Sciatic nerve (tissue), 2 donors: ENCODE measurements at places on chromosomes 13 and 19. TPM values are rescaled to one million over a fixed set of nuclear protein-coding genes. Genes with fewer than 3 reads are reported as not detected.

DNA sequence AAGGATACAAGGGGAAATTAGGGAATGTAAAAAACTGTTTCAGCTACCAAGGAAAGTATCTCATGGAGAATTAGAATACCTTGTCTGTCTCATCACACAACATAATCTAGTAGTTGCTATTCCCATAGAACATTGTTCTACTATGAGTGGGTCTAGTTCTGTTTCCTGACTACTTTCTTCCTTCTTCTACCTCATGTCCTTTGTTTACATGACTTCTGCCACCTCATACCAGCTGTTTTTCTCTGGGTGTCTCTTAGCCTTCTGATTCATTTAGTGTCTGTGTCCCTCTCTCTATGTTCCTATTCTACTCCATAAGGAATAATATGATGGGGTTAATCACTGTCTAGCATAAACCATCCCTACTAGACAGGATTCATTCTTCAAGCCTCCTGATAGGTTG is 887.3 kb downstream of the DIAPH3 start:
- DNase-seq, result no peak

DNA sequence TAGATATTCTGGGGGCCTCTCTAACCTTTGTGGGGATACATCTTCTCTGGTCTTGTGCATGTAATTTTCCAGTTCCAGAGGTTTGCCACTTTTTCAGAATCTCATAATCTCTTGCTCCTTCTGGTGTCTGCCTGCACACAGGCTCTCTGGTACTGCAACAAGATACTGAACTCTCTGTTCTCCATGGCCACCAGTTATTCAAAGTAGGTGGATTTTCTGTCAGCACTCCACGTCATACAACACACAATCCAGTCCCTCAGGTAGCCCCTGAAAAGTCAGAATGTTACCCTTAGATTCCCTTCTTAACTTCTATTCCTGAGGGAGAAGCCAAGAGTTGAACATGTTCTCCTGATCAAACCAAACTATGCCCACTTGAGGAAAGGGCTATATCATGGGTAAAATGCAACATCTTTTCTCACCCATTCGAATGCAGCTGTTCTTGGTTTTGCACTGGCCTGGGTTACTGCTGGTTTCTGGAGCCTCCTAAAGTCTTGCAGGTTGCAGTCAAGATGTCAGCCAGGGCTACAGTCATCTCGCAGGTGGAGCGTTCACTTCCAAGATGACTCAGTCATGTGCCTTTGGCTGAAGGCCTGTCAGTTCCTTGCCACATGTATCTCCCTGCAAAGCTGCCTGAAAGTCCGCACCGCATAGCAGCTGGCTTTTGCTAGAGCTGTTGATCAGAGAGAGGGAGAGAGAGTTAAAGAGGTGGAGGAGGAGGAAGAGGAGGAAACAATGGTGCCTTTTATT is 57.7 kb upstream of the TUBA3C start:
- DNase-seq, result no peak

GRCh38 chr13:23551213-23552008 is 18.8 kb upstream of the TNFRSF19 start:
- DNase-seq, result no peak

- DNase-seq, result no peak
Measured at GRCh38 chr19:15666883-15667282, 6.0 kb upstream of the CYP4F12 start.

DNA sequence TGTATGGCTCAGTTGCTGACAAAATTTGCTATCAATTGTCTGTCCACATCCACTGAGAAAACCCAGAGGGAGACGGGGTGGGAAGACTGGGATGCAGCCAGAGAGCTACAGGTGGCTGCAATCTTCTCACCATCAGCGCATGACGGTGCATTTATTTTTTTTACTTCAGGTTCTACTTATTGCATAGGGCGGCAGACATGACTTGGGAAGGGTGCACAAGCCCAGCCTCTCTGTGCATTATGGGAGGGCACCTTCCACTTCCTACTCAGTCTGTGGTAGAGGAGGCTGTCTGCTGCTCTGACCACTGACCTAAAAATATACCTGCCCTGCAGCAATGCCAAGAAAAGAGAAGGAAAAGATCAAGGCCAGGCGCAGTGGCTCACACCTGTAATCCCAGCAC is 73.1 kb downstream of the ABCC4 start:
- DNase-seq, result no peak

DNA sequence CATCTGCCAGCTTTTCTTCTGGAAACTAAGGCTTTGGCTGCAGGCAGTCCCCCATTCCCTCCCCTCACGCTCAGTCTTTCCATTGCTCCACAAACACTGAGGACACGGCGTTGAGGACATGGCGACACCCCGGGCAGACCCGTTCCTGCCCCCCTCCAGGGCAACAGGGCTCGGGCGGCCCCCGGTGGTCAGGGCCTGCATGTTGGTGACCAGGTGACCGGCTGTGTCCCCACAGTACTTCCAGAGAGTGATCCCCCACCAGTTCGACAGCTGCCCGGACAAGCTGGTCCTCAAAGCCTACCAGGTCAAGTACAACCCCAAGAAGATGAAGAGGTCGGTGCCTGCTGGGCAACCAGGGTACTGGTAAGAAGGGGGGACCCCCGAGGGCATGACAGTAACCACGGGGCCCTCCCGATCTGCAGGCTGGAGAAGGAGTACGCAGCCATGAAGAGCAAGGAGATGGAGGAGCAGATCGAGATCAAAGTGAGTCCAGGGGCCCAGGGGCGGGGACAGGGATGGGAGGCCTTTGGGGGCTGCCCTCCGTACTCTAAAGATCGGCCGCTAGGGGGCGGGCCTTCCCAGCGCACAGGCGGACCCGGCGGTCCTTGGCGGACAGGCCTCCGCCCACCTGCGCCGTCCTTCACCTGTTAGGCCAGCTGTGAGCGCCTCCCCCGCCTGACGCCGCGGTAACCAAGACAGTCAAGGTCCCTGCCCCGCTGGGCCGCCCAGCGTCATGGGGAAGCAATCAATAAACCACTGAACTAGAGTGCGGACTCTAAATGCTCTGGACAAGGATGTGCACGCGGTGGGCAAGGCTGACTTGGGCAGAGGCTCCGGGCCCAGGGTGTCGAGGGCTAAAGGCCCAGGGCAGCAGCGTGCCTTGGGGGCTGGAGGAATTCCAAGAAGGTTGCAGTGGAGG is 21.1 kb downstream of the PRR36 start:
- no peak for DNase-seq

- DNase-seq, result no peak
Measured at GRCh38 chr13:44764302-44764692, 188.2 kb upstream of the TSC22D1 start.

The C19orf85 gene
- not detected for total RNA-seq
